Glomerular endothelial cell (primary cell): ENCODE measurements at places on chromosomes 3 and 15. TPM values are rescaled to one million over a fixed set of nuclear protein-coding genes. Genes with fewer than 3 reads are reported as not detected.

- DNase-seq: no peak
Measured at GRCh38 chr3:66457252-66457651, 43.6 kb downstream of the LRIG1 start.

GRCh38 chr15:88637436-88637835 is 1.4 kb upstream of the ISG20 start:
- DNase-seq: no peak

GOLGA8S gene
- total RNA-seq: 0.05 and 0.06 TPM in 2 replicates

- no peak for DNase-seq
Measured at GRCh38 chr3:45560281-45560971, 34.1 kb upstream of the LIMD1 start.

DNA sequence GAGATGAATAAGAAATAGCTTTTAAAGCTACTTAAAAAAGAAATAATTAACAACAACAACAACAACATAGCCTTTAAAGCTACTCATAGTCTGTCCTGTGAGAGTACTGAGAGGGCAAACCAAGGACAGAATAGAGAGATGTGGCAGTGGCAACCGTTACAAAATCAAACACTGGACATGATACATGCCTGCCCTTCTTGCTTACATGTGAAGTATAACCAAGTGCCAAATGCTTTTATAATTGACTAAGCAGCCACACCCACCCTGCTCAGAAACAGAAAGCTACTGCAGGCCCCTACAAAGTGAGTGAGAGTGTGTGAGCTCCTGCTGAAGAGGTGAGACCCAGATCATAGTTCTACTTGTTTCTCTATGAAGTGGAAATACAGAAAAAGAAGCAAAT is 38.4 kb downstream of the NDUFB4 start:
- no peak for DNase-seq

LAMB2 gene
- 1,071 and 1,381 TPM in 2 replicates for total RNA-seq

TGM4 gene
- not detected in 2 replicates for total RNA-seq

GRCh38 chr3:182713743-182714517 is 79.4 kb upstream of the ATP11B start:
- no peak for DNase-seq
